ENCODE measurements at places on chromosomes 3 and 15.

GRCh38 chr3:184239221-184239620 is 9.5 kb downstream of the ALG3 start:
- DNase-seq = no peak

- DNase-seq = no peak
Measured at GRCh38 chr3:29949940-29950616, 656.3 kb upstream of the TGFBR2 start.

DNA sequence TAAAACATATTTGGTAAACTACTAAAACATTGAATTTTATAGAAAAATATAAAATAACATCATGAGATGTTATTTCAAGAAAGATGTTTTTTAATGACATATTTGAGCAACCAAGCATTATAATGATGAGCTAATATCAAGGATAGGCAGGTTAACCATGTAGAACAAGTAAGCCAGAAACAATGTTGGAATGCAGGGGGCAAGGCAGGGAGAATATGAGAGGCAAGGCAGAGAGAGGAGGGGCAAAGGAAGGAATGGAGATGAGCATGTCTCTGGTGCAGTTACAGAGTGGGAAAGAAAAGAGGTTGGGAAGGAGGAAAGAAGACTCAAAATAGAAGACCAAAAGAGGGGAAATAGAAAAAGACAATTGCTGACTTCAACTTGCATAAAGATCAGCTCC is 390.4 kb downstream of the MCTP2 start:
- no peak for DNase-seq

DNA sequence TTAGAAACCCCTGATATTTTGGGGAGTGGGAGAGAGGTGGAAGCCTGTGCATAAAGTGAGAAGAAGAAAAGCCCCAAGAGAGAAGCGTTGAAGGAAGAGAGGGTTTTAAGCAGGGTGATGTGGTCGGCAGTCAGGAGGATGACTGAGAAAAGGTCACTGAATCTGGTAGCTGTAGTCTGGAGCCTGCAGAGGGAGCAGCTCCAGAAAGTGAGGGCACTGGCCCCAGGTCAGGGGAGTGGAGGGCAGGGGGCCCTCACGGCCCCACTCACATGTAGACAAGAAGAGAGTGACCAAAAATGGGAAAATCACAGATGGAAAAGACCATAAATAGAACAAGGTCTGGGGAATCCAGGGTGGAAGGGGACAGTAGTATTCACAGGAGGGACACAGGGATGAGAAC is 105.5 kb downstream of the RYK start:
- no peak for DNase-seq

DNA sequence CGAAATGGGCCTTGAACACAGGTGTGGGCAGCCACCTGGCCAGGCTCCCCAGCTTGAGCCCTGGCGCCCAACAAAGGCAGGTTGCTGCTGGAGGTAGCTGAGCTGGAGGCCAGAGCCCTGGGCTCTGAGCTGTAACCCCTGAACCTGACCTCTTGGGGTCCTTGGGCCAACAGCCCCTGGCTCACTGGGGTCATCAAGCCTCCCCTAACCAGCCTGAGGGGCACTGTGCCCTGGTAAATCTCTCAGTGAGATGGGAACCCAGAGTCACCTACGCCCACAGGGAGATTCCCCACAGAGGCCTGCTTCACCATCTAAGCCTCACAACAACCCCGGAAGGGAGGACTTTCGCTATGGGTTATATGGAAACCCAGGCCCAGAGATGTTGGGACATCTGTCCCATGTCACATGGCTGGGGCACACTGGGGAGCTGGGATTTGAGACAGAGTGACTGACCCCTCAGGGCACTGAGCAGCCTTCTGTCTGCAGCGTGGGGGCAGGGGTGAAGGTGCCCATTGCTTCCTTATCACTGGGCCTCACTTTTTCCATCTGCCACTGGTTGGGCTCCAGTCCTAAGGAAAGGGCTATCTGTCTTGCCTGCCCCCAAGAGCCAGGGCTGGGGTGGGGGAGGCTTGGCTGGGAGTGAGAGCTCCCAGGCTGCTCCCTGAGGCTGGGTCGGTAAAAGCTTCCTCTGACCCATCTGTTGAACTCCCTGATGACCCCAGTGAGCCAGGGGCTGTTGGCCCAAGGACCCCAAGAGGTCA is 59.1 kb downstream of the IQSEC1 start:
- DNase-seq = no peak

DNA sequence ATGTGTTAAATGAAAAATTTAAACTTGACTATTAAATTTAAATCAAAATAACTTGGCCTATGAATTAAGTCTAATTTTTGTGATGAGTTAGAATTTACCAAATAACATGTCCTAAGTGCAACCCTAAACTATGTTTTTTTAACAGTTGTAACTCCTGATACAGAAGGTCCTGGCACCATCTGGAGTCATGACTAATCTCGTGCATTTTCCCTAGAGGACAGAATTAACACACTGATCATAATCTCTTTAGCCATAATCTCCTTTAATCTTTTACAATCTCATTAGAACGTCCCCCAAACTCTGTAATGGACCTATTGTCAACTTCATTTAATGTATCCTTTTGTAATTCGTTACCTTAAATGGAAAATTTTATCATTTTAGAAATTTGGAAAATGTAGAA is 100.6 kb downstream of the SUCNR1 start:
- DNase-seq = no peak

GRCh38 chr3:180802837-180803236 is 109.6 kb upstream of the FXR1 start:
- no peak for DNase-seq

DNA sequence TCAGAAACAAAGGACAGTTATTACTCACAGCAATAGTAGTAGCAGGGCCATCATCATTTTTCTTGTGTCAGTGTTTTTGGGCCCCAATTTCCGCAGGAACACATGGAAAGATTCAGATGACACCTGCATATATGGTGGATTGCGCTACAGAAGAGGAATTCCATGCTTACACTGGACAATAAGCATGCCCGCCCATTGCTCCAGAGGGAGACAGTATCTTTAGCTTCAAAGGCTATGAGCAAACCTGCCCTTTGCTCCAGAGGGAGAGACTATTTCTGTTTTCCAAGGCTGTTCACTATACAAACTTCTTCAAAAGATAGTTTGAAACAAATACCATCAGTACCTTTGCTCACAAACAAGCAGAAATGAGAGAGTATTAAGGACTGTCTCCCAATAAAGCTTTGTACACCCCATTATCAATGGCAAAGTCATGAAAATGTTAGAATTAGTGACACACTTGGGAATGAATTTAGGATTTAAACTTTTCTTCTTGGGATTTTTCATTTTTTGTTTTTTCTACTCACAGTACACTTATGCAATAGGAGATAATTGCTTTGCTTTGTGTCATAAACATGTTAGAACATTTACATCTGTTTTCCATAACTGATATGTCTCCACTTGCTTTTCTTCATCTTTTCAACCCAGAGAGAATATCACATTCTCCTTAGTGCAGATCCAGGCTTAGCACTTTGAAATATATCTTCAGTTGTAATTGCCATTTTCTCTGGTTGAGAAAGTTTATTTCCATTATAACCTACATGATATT is 564.5 kb upstream of the ZNF717 start:
- DNase-seq = no peak

GRCh38 chr3:9238721-9239295 is 10.6 kb downstream of the SRGAP3 start:
- no peak for DNase-seq

DNA sequence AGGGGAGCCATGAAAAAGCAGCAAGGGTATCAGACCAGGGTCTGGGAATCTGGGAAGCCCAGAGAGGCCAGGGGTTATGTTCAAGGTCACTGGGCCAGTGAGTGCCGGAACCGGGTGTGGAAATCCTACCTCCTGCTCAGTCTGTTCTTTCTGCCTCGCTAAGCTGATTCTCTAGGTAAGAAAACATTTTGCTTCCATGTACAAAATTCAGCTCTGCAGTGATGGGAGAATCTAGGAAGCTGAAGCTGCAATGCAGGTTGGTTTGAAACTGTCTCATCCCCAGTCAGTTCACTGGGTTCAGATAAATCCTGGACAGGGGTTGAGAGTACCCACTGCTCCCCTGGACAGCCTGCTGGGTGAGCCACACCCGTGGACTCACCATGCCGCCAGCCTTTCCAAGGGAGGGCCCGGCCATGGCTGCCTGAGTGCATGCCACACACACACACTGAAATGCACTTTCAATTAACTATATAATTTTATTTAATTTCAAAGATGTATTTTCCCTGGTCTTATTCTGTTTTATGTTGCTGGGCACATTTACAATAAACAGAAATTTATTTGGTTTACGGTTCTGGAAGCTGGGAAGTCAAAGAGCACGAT is 108.4 kb downstream of the CORO2B start:
- no peak for DNase-seq

DNA sequence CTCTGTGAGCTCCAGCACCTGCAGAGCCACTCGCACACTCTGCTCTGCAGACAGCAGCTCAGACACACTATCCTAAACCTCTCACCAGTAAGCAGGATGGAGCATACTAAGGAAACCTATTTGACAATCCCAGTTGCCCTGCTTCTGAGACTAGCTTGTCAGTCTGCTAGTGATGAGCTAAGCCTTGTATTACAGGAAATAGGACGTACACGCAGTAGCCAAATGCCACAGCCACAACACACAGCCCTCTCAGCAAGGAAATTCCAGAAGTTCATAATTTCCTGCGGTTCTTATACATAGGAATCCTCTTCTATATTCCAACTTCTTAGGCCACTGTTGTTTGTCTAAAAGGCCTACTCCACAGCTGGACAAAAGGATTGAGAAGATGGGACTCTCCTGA is 74.5 kb downstream of the MYLK start:
- no peak for DNase-seq

DNA sequence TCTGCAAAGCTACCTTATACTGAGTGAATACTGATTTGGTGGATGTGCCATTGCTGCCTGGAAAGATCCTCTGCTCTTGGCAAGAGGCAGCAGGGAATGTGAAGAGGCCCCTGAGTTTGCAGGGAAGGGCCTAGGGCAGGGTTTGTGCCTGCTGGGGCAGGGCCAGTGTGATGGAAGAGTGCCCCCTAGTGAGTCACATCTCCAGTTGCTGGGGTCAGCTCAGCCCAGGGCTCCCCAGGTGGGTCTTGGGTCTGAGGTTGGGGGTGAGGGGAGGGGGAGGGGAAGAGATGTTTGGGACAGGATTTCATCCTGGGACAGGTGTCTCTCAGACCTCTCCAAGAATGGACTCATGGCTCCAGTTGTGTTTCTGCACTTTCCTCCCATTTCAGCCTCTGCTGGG is 4.1 kb upstream of the AMOTL2 start:
- DNase-seq = no peak

- no peak for DNase-seq
Measured at GRCh38 chr15:76555247-76555646, 218.7 kb downstream of the ISL2 start.

DNA sequence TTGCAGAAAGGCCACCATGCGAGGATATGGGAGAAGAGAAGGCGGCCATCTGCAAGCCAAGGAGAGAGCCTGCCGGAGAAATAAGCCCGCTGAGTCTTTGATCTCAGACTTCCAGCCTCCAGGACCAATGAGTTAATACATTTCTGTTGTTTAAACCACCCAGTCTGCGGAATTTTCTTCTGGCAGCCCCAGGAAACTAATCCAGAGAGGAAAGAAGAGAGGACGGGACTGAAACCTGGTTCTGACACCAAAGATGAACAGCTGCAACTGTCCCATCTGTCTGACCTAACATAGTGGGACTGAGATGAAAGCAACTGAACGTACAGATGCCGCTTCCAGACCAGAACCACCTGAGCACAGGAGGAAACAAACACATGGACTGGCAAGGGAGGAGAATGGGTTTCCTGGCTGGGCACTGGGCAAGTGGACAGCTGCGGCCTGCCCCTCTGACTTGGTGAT is 32.3 kb downstream of the VGLL4 start:
- DNase-seq = no peak

- DNase-seq = no peak
Measured at GRCh38 chr3:105904678-105905284, 36.0 kb upstream of the CBLB start.

GRCh38 chr15:70672081-70672480 is 91.3 kb downstream of the UACA start:
- DNase-seq = no peak

DNA sequence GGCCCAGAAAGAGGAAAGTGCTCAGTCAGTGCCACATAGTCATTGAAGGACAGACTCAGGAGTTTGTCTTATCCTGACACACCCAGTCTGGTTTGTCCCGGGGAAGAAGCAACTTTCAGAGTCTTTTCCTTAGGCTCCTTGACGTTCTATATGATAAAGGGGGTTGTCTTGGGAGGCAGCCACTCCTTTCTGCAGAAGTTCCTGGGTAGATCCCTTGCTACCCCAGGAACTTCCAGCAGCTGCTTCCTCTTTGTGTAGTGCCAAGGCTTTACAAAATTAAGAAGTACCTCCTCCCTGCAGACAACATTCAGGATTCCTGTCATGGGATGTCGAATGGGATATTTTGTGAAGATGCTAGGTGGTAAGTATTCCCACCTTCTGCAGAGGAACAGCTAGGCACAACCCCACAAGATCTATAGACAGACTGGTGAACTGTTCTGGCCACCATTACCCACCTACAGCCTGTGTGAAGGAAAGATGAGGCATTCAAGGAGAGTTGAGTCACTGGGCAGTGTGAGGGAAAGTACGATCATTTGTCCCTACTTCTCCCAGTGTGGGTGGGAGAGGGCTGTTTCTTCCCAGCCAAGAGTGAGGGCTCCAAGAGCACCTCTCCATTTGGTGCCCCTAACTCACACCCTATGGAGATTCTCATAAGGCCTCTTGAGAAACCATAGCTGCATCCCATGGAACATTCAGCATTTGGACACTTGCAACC is 11.3 kb downstream of the TMEM266 start:
- no peak for DNase-seq

DNA sequence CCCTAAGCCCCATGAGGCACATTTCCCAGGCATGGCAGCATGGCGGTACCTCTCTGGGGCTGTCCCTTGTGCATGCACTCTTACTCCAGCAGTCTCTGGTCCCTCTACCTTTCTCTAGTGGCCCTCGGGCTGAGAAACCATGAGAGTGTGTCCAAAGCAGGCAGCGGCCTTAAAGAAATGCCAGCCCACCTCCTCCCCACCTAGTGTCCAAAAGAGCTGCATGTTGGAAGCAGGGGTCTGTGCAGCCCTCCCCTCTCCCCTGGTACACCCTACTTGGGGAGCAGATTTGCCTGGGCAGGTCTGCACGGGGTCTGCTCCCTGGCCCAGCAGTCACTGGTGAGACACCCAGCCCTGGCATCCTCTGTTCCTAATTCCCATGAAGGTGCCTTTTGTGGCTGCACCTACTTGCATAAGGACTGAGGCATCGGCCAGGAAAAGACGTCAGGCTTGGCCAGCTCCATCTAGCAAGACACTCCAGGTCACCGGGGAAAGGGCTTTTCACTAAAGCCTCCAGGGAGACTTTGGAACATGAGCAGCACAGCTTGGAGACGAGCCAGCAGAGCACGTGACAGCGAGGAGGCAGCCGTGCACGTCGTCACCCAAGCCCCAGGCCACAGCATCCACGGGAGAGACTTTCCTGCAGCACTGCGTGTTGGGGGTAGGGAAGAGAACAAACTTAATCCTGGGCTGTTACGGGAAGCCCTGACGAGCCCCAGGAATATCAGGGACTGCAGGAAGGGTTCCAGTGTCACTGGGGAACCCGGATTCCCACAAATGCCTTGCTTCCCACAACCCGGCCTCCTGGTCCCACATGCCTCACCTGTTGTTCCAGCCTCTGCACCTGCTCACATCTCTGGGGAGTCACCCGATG is 38.8 kb downstream of the TM2D3 start:
- DNase-seq = peak; percentile 73
